ENCODE measurements at places on chromosomes 16 and 17.

- DNase-seq = no peak
Observed at GRCh38 chr17:42055027-42055426, 4.6 kb upstream of the C17orf113 start.

DNA sequence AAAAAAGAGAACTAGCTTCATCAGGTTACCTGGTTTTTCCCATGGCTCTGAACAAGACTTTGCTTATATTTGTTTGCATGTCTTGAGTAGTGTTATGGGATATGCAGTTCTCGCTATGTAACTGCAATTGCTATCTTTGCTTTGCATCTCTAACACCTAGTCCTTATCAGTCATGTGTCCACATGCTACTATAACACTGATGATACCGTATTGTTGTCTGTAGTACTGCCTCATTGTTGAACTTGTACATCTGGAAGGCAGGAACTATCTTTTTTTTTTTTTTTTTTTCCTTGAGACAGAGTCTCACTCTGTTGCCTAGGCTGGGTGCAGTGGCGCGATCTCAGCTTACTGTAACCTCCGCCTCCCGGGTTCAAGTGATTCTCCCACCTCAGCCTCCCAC is 2.5 kb downstream of the PSME3 start:
- no peak for DNase-seq

DNA sequence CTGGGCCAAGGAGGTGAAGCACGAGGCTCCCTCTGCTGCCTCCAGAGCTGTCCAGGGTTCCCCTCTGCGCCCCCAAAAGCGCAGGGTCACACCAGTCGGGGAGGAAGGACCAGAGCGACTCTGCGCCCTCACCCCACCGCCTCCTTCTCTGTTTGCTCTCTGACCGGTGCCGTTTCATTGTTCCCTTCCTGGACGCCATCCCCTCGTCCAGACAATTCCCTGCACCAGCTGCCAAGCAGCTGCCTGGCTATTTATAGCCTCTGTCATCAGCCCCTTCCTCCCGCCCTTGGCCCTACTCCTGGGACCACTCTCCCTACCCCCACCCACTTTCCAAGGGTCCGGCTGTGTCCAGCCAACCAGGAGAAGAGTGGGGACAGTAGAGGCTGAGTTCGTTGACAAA is 68.8 kb upstream of the CREBBP start:
- DNase-seq = no peak

DNA sequence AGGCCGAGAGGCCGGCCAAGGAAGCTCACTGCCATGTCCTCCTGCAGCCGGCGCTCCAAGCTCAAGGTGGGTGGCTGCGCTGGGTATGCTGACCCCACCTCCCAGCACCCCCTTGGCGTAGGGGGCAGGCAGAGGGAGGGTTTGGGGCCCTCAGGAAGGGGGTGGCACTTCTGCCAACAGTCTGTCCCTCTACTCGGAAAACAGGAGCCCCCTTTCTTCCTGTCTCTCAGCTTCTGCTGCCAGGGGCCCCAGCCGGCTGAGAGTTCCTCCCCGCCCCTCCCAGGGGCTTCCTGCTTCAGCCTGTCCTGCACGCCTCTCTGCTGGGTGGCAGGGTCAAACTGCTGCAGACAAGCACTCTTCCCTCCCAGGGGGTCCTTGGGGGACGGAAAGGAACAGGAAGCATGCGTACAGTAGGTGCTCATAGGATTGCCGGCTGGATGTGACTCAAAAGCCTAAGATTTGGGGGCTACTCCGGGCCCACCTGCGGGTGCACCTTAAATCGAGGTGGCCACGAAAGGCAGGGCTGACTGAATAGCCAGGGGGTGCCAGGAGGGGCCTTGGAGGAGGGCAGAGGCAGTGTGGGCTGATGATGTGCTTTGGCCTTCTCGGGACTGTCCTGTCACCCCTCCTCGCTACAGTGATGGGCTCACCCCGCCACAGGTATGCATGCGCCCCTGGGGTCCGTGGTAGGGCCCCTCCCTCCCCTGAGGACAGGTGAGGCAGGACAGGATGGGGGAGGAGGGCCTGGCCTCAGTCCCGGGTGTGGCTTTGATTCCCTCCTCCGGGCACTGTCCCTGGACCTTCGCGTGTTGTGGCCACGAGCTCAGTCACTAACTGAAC is 4.0 kb downstream of the CBX2 start:
- no peak for DNase-seq

GRCh38 chr17:51742571-51742970 is 415.9 kb downstream of the CA10 start:
- no peak for DNase-seq

GRCh38 chr16:86515777-86516622 is 5.7 kb downstream of the FOXF1 start:
- DNase-seq = no peak

DNA sequence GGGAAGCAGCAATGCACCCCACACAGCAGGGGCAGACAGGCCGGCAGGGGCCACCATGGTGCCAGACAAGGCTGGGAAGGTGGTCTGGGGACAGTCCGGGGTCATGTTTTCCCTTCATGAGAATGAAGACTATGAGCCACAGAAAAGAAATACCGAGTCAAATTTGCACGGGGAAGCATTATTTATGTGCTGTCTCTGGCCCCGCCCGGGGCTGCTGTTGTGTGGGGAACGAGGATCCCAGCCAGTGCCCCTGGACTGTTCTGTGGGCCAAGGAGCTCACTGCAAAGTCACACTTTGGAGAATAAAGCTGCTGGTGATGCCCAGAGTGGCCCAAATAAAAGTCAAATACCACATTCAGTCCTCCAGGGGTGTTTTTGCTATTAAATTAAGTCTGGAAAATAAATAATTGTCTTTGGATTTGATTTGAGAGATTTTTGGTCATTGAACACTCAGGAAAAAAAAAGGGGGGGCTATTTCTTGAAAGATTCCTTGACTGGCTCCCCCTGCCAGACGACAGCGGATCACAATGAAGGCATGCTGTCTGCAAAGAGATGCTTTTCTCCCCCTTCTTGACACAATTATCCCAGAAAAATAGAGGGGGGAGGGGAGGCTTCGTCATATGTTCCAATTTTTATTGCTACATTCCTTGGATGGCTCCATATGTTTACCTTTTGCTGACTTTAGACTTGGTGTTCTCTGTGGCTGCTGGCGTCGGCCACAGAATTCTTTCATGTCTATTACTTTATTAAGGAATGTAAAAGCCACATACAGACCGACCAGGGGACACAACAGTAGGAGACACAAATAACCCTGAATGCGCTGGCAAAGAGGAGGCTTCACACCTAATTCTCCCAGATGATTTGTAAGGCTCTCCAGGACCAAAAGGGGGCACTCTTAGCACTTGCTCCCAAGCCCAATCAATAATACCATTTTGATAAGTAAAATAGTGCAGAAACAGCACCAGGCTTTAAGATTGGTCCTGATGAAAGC is 27.1 kb upstream of the ANKFN1 start:
- no peak for DNase-seq

DNA sequence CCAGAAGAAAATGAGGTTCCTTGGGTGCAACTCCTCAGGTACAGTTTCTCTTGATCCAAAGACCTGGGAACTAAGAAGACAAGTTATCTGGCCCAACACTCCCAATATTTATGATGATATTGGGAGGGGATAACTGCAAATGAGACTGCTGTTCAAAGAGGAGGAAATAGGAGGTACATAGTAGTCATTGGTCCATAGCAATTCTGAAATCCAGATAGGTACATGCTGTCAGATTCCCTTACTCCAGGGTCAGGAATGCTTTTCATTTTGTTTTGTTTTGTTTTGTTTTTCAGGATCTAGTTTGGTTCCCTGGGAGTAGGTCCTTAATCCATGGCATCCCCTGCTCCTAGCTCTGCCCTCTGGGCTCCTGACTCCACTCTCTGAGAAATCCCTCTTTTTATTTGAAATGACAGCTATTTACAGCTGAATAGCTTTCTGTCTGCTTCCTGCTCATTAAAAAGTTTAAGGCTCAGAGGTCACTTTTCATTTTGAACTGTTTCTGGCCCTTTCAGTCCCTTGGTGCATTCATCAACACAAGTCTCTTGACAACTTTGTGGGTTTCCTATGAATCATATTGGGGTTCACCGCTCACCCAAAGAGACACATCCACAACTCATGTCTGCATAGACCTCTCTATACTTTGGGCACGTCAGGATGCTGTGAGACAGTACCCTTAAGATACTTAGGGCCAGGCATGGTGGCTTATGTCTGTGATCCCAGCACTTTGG is 110.2 kb upstream of the C17orf78 start:
- no peak for DNase-seq

GRCh38 chr17:57874434-57875289 is 24.8 kb upstream of the MRPS23 start:
- no peak for DNase-seq

- no peak for DNase-seq
Observed at GRCh38 chr17:80313160-80313829, 52.6 kb downstream of the RNF213 start.

DNA sequence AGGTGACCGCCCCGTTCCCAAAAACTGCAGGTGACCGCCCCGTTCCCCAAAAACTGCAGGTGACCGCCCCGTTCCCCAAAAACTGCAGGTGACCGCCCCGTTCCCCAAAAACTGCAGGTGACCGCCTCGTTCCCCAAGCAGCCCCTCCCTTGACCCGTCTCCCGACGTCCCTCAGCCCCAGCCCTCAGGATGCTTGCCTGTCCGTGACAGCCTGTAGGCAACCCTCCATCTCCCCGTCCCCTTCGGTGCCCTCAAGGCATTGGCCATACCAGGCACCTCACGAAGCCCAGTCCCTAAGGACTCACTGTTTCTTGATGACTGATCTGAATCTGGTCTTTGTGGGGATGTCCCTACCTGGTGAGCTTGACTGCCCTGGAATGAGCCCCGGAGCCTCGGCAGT is 25.1 kb downstream of the SGSM2 start:
- DNase-seq = no peak

- DNase-seq = no peak
Observed at GRCh38 chr17:9175700-9176467, 154.6 kb downstream of the NTN1 start.

DNA sequence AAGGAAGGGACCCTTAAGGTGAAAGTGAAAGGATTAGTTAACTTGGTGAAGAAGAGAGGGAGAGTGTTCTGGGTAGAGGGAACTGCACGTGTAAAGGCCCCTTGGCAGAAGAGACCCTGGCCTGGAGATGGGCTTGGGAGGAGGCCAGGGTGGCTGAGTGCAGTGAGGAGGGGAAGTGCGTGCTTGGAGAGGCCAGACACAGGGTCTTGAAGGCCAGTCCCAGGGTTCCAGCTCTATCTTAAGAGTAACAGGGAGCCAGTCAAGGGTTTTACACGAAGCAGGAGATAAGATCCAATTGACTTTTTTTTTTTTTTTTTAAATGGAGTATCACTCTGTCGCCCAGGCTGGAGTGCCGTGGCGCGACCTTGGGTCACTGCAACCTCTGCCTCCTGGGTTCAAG is 15.2 kb upstream of the DOK4 start:
- no peak for DNase-seq

DNA sequence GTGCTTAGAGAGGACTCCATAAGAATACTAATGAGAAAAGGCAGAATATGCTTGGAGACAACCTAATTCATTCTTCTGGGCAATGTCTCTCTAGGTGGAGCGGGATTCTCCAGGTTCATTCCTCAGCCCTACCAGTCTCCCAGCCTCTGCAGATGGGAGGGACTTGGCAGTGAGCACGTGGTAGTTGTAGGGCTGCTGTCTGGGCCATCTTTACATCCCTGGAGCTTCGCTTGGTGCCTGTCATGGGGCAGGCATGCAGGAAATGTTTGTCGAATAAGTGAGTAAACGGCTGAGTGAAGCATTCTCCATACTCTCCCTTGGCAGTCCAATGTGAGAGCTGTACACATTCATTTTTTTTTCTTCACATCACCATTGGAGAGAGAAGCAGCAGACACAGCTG is 387.5 kb downstream of the UTP18 start:
- DNase-seq = no peak

DNA sequence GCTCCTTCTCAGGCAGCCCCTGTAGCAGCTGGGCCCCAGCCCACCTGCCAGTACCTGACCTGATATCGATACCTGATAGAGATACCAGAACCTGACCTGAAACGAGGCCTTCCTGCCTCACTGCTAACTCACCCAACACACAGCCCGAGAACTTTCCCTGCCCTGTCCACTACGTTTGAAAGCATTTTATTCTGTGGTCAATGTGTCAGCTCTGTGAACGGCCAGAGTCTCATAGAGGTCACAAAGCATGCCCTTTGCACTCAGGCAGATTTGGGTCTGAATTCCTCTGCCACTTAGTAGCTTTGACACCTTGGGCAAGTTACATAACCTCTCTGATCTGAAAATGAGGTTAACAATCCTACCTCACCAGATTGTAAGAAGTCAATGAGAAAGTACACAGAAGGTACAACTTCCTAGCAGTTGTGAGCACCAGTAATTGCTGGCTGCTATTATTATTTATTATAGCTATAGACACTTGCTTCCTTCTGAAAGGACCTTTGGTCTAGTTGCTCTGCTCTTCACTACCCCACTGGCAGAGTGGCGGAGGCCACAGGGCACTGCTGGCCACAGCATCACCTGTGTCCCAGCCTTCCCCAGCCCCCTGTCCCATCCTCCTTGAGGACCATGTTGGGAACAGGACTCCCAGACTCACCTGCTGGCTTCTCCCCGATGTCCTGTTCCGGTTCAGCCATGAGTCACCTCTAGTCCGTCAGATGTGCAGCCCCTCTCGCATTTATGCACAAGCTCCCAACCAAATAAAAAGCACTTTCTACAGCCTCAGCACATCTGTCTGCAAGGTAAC is 895 bp downstream of the ANKRD40CL start:
- no peak for DNase-seq

GRCh38 chr16:85359147-85359822 is 247.0 kb upstream of the CIBAR2 start:
- no peak for DNase-seq

DNA sequence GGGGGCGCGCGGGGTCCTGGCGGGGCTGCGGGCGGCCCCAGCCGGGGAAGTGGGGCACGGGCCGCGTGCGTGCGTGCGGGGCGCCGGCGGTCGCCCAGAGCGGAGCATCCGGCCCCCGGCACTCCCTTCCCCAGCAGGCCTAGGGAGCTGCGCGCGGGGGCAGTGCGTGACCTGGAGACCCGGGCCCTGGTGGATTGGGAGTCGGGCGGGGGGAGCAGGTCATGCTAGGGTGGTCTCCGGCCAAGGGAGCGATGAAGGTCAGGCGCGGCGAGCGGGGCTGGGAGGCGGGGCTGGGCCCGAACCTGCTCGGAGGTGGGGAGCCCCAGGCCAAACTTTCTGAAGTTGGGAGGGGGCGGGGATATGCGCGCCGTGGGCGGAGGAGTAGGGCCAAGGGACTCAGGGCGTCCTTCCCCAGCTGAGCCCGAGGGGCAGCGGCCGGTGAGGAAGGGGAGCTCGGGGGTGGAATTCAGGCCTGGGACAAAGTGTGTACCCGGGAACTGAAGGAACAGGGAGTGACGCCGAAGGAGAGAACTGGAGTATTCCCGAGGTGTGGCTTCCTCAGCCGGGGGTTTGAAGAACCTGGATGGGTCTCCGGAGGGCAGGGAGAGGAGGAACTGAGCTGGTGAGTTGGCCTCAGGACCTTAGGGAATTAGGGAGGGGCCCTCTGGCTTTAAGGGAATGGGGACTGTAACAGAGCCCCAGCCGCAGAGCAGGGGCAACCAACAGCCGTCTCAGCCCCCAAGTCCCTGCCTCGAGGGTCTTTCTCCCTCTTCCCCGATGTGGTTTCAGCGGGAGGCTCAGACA is 589 bp downstream of the XYLT2 start:
- no peak for DNase-seq

- DNase-seq = no peak
Observed at GRCh38 chr16:19138601-19139000, 24.8 kb downstream of the ITPRIPL2 start.

GRCh38 chr17:51118330-51119195 is 2.1 kb downstream of the SPAG9 start:
- no peak for DNase-seq
